ENCODE measurements at places on chromosomes 3 and 15.

DNA sequence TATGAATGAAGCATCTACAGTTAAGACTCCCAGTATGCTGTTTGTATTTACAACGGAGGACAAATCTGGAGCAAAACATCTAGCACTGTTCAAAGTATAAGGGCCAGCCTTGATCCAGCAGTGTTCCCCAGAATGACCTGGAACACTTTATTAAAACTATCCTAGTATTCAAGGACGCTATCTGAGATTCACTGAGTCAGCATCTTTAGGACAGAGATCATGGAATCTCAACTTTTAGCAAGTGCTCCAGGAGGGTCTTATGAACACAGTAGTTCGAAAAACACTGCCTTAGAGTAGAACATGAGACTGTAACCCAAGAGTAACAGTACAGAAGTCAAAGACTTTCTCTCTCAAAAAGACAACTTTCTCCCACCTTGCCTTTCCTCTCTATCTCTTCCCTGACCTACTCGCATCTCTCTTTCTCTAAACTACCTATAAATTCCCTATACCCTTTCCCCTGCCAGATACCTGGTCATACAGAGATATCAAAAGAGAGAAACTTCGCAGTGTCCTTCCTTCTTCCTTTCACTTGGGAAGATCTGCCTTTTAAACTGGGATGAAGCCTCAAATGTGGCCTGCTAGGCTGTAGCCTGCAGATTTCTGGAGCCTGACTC is 43.8 kb downstream of the AAGAB start:
- DNase-seq, result no peak

GRCh38 chr3:39302178-39302577 is 22.3 kb upstream of the CX3CR1 start:
- no peak for DNase-seq

DNA sequence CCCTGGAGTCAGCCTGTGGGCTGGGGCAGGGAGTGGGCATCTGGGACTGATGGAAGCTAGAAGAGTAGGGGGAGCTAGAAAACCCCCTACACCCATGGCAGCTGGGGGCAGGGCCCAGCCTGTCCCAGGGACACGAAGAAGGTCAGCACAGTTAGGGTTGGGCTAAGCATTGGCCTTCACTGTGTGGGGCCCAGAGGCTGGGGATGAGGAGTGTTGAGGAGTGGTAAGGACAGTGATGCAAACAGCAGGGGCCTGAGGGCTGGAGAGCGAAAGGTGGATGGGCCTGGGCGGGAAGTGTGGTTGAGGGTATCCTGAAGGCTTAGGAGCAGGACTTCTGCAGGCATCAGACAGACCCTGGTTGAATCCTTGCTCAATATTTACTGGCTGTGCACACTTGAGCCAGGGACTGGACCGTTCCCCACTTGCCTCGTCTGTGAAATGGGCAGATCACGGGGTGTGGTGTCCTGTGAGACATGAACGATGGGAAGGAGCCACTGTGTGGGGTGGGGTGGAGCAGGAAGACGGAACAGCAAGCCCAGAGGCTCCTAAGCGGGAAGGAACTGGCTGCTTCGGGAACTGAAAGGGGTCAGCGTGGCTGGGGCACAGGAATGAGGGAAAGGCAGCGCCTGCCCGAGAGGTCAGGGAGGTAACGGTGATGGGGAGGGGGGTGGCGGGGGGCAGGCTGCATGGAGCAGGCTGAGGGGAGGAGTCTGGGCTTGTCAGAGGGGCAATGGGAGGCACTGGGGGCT is 7.3 kb downstream of the PRKCD start:
- DNase-seq, result no peak

DNA sequence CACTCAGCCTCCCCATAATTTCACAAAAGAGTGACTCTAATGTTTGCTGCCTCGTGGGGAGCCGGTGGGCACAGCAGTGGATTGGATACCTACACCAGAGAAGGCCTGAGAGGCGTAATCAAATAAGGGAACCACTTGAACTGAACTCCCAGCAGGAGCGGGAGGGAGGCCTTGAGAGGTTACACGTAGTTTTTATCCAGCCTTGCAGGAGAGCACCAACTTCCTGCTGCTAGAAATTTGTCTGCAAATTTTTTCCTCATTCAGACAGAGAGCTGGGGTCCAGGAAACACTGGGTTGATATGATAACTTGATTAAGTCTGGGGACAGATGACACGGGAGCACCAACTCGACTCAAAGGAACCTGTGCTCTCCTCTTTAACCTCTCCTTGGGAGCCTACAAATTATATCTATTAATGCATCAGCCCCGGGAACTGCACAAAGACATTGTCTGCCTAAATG is 69.8 kb downstream of the HES1 start:
- DNase-seq, result no peak

DNA sequence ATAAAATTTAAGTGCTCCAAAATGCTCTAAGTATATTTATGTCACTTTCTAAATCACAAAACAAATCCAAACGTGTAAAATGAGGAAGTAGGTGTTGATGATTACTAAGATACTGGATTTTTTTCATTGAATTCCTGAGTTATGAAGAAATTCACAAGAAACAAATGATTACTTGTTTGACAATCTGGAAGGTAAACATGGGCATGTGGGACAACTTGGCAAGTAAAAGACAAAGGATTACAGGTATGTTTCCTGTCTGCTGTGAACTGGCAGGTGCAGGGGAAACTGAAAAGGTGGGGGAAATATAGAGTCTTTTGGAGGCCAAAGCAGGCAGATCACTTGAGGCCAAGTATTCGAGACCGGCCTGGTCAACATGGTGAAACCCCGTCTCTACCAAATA is 252.7 kb upstream of the AZI2 start:
- no peak for DNase-seq

DNA sequence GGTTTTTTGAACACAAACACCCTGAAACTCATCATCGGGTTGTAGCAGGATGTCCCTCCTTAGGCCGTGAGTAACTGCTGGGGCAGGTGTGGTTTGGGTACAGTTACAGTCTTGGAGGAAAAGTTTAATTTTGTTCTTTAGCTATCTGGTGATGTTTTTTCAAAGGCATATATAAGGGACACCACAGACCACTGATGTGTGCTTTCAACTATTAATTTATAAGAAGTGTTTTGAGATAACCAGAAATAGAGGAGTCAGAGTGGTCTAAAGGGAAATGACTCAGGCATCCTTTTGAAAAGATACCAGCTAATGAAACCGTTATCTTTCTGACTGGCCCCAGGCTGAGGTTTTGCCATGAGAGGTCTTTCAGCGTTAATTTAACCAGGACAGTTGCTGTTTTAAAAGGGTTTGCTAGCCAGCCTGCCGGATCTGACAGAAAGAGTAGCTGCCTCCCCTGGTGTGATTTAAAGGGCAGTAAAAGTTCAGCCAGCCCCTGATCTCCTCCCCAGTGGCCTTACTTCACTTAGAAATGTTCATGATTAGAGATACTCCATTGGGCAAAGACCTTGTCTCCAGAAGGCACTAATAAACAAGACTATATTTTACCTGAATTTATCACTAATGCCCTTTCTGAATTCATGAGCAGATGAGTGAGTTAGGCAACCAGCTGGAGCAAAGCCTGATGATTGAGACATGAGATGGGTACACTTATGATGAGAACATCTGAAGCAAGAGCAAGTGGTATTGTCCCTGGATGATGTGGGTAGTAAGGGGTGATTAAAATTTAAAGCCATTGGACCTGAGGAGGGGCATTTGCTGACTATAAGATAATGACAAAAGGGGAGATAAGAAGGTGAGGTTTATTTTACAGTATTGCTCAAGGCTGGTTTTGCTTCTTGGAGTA is 482.5 kb upstream of the TBL1XR1 start:
- peak; percentile 55 for DNase-seq

- DNase-seq, result no peak
Observed at GRCh38 chr3:120495809-120496208, 45.0 kb upstream of the FSTL1 start.

DNA sequence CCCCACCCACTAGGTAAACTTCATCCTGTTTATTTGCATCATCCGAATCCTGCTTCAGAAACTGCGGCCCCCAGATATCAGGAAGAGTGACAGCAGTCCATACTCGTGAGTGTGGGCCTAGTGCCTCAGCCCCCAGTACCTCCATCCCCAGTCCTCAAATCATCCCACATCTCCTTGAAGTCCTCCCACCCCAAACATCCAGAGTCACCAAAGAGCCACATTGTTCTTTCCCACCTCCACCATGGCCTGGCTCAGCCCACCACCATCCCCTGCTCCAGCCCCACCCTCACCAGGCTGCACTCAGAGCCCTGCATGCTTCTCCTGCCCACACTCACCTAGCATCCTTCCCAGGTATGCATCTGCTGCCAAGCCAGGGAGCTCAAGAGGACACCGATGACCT is 29.8 kb downstream of the VIPR1 start:
- no peak for DNase-seq

DNA sequence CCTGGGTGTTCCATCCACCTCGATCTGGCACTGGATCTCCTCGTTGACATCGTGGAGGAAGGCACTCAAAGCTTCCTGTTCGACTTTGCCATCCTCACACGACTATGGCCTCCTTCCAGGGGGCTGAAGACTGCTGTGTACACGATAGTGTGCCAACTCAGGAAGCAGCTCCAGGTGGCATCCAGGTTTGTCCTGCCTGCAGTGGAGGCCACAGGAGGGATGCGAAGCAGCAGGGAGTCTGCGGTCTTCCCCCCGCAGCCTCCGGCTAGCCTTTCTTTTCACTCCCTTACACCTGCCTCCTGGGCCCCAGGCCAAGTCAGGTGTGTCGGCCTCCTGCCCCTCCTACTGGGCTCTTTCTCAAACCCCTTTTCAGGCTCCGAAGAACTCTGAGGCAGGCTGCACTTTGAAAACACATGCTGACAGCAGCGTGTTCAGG is 32.2 kb downstream of the SYNM start:
- DNase-seq, result no peak

DNA sequence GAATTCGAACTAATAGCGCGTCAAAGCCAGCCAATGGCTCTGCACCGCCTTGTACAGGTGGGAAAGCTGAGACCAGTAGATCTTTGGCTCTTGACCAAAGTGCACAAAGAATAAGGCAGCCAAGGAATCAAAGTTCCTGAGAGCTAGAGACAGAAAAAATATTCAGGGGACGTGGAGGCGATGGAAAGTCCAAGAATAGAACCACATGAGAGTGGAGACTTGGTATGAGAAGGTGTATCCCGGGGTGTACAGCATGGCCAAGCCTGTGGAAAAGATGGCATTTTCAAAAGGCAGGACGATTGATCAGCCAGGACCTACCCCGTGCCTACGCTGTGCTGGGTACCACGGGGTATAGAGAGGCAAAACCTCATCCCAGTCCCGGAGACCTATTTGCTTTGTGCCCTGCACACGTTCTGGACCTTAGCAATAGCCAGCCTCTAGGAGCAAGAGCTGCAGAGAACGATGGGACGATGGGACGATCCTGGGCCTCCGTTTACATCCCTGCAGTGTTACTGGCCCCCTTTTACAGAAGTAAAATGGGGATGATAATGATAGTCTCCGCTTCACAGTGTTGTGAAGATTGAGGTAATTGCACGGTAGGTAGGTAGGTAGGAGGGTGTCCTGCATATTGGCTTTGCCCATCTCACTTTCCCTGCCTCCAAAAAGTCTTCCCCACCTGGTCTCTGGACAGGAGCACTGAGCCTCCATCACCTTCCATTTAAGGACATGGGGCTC is 583 bp upstream of the RBSN start:
- DNase-seq, result no peak

DNA sequence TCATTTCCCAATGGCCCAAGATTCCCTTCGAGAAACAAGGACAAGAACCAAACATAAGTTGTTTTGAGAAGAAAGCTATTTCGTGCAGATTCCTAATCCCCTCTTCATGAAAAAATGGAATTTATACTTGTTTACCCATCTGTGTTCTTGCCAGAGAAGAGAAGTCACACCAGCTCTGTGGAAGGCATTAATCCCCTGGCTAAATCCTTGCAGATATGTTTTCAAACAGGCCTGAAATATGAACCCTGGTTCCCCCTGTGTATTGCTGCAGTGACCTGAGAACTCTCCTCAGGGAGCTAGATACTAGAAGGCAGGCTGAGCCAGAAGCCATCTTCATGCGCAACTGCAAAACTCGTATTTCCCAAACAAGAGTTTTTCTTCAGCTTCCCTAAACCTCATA is 337.7 kb downstream of the NEK10 start:
- DNase-seq, result no peak

DNA sequence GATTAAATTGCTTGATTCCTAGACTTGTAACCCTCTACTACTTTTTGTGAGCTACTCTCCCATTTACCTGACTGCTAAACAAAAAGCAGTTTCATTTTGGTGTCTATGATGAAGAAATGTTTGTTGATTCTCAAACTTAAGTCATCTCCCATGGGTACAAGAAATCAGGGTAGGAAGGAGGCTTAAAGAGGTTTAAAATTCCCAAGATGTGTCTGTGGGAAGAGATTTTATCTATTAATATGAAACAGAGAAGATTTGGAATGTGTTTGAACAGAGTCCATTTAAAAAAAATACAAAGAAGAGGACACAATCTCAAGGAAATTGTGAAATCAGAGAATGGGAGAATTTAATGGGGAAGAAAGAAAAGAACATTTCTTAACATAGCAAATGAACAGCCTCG is 14.8 kb downstream of the P3H2 start:
- no peak for DNase-seq

GRCh38 chr3:29186982-29187725 is 93.7 kb upstream of the RBMS3 start:
- peak; percentile 85 for DNase-seq

DNA sequence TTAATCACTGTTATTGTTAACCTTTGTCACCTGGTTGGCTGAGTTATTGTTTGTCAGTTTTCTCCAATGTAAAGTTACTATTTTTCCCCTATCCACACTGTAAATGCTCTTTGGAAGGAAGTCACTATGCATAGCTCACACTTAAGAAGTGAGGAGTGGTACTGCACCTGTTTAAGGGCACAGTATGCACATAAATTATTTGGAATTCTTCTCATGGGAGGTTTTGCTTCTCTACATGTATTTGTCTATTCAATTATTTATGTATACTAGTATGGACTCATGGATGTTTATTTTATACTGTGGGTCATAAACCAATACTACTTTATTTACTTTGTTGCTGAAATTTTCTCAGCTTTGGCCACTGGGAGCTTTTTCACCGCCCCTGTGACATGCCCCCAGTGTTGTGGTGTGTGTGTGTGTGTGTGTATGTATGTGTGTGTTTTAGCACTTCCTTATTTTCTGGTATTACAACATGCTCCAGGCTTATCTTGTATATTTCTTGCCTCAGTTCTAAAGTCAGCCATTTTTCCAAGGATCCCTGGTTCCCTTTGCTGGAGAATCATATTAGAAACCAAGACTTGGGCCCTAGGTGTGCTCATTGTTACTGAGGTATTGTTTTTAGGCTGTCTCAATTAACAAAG is 290.5 kb downstream of the KBTBD8 start:
- no peak for DNase-seq
